ENCODE measurements at places on chromosomes 11 and 22. TPM values are rescaled to one million over a fixed set of nuclear protein-coding genes. Genes with fewer than 3 reads are reported as not detected.

The THY1 gene
- 249 TPM for total RNA-seq

The OR8B2 gene
- not detected for total RNA-seq

The CTSD gene
- 338 TPM for total RNA-seq

The CD6 gene
- not detected for total RNA-seq

The TMEM45B gene
- total RNA-seq, result not detected

The PAMR1 gene
- total RNA-seq, result 22.2 TPM

The LIF gene
- 52.8 TPM for total RNA-seq

The LYVE1 gene
- 2.3 TPM for total RNA-seq

The FGF3 gene
- not detected for total RNA-seq

The ELMOD1 gene
- not detected for total RNA-seq

Data from epithelial cell of alveolus of lung (primary cell).